SHP77 treated with DMSO at 0.1 percent for 48 hours (cell line): ENCODE measurements at places on chromosomes 4 and X.
A peak's percentile ranks its signal among the peaks of the same experiment; 100 is the strongest.

DNA sequence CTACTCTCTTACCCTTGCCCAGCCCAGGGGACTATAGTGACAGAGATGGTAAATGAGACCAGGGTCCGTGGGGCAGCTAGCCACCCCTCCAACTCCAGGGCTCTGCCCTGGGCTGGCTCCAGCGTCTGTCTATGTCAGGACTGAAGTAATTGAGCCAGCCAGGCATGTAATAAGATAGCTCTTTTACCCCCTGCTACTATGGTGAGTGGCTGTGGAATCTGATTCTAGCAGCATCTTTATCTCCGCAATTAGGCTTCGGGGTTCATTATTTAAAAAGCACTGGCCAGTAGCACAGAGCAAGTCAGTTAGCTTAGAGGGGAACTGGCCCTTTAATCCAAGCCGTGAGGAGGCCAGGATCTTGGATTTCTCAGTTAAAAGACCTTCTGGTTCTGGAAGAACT is 123.3 kb upstream of the RAI2 start:
- no peak for DNase-seq

GRCh38 chr4:3046623-3047022 is 27.7 kb downstream of the HTT-AS start:
- no peak for DNase-seq

- no peak for DNase-seq
Measured at GRCh38 chr4:99759346-99759984, 57.2 kb upstream of the DAPP1 start.

- DNase-seq: no peak
Measured at GRCh38 chr4:68074397-68074796, 55.3 kb downstream of the TMPRSS11F start.

GRCh38 chr4:5717449-5718158 is 6.6 kb downstream of the EVC start:
- no peak for DNase-seq

DNA sequence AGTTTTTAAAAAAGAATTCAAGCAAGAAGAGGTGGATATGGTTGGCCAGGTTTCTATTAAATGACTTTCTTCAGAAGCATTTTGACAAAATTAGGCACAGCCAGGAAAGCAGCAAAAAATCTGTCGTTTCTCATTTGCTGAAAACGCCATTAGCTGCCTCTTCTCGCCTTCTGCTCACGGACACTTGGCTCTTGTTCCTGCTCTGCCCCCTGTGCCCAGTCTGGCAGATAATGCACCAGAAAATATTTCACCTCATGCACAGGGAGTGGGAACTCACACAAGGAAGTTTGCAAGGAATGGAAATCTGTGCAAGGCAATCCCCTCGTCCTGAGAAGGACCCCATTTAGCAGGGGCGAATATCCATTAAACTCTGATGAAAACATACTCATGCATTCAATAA is 260.0 kb downstream of the PACRGL start:
- no peak for DNase-seq

DNA sequence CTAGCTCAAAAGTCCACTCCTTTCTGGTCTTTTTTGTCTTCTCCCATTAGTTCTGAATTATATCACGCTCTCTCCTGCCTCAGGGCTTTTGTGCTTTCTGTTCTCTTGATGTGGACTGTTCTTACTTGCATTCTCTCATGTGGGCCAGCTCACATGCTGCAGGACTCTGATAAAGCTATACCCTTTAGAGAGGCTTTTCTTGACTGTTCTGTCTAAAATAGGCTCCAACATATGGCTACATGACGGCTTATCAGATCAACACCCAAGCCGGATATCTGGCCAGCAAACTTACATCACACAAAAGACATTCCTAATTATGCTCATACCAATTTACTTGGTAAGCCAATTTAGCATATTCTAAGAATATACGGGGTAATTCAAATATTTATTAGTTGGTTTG is 1494.5 kb downstream of the TECRL start:
- no peak for DNase-seq

DNA sequence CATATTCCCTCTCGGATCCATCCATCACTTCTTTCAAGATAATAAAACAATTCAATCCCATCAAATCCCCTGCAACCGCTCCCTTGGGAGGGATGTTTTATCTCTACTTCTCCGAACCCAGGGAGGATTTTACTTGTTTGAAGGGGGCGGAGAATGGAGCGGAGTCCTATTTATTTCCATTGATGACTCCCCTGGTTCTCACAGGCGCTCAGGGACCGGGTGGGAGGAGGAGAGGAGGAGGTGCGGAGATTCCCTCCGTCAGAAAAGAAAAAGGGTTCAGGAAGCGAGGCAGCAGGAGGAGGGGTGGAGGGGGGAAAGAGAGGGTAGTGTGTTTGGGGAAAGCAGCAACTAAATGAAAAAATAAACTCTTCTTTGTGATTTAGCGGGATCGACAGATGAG is 2.1 kb downstream of the NDNF start:
- no peak for DNase-seq

DNA sequence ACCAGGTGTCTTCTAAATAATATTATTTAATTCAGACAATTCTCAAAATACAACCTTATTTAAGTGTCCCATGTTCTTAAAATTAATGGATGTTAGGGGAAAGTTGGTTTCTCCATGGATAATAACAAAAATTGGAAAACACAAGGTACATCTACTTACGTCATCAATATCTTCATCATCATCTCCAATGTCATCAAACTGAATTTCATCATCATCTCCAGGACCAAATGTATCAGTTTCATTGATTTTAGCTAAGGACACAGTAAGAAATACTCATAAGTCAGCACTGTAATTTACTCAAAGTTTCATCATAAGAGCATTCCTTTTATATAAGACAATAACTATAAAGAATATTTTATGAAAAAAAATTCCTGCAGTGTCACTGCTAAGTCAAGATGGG is 11.3 kb downstream of the EIF1AX start:
- DNase-seq: no peak

GRCh38 chr4:78770091-78770642 is 6.0 kb upstream of the BMP2K start:
- DNase-seq: no peak

DNA sequence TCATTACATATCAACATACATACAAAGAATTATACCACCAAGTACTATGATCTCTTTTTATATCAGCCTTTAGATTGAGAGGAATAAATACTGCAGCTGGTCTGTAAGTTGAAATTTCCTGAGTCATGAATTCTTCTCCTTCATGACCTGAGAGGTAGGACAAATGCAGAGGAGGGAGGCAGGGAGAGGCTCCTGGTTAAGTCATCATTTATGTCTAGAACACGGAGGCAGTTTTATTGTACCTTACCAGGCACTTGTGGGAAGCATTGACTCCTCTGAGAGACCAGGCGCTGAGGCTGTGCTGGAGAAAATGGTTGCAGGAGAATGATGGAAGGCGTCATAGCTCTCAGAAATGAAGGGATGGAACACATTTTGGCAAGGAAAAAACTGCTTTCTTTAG is 12.5 kb upstream of the CASK start:
- DNase-seq: no peak

- no peak for DNase-seq
Measured at GRCh38 chrX:154815274-154815818, 10.1 kb upstream of the MPP1 start.

- DNase-seq: no peak
Measured at GRCh38 chr4:6633091-6633906, 7.2 kb upstream of the MRFAP1 start.

- no peak for DNase-seq
Measured at GRCh38 chr4:70838204-70838603, 1.5 kb downstream of the GRSF1 start.

DNA sequence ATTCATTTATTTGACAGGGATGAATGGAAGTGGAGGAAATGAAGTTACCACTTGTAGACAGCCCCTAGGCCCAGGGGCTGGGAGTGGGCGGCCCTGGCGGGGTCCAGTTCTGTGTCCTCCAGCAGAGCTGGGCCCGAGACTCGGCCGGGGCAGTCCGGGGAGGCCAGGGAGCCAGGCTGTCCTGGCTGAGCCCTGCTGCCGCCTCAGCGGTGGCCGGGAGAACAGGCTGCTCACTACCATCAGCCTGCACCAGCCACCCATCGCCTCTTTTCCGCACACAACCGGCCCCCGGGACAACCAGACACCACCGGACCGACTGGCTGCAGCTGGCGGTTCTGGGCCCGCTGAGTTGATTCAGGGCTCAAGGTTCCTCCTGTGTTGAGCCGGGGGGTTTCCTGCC is 25.6 kb downstream of the CLDN34 start:
- DNase-seq: no peak

- DNase-seq: peak; percentile 95
Measured at GRCh38 chr4:52712251-52713130, 38.7 kb downstream of the ERVMER34-1 start.

GRCh38 chrX:40471965-40472648 is 108.7 kb upstream of the ATP6AP2 start:
- DNase-seq: peak; percentile 67
